ENCODE measurements at places on chromosomes 11 and 22.

DNA sequence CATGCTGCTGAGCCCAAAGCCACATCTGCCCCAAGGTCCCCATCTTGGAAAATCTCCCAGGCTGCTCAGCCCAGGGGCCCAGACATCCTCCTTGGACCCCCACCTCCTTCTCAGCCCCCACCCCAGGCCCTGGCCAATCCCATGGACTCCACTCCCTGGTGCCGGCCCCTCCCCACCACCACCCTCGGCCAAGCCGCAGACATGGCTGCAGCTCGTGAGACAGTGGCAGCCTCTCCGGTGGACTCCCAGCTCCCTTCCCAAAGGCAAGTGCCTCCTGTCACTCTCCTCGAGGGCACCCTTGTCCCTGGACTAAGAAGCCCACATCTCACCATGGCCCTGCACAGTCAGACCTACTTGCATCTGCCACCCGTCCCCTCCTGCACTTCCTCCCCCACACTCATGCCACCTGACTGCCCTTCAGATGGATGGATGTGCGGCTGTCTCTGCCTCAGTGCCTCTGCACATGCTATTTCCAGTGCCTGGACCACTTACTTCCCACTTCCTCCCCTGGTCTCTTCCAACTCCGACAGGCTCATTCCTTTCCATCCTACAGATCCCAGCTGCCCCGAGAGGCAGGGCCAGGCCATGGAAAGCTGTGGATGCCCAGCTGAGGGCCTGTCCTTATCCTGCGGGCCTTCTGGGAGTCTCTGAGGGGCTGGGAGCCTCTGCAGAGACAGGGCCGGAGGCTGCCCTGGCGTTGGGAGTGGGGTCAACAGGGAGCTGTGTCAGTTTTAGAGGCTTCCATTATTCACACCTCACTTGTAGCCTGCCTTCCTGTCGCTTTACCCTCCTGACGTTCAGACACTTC is 25.5 kb upstream of the RFPL3 start:
- DNase-seq = no peak

- DNase-seq = no peak
Observed at GRCh38 chr11:42012271-42012670, 552.8 kb upstream of the LRRC4C start.

DNA sequence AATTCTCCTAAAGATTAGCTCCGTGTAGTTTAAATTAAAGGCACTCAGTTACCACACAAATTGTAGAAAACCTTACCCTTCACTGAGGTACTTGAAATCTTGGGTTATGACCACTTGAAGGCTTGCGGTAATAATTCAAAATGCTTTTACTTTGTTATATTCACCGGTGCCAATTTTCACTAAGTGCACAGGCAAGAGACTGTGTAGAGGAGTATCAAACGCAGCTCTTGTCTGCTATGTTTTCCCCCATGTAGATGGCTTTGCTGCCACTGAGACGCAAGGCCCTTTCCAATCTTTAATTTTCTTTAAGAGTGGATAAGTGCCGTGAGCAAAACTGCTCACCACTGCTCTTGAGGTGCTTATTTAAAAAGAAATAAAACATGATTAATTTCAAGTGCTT is 155.8 kb downstream of the CADM1 start:
- no peak for DNase-seq

- DNase-seq = no peak
Observed at GRCh38 chr11:112016765-112017376, 8.3 kb upstream of the DLAT start.

- no peak for DNase-seq
Observed at GRCh38 chr11:31921081-31921480, 110.0 kb upstream of the PAX6 start.

- no peak for DNase-seq
Observed at GRCh38 chr11:66497206-66497605, 13.2 kb upstream of the BBS1 start.

DNA sequence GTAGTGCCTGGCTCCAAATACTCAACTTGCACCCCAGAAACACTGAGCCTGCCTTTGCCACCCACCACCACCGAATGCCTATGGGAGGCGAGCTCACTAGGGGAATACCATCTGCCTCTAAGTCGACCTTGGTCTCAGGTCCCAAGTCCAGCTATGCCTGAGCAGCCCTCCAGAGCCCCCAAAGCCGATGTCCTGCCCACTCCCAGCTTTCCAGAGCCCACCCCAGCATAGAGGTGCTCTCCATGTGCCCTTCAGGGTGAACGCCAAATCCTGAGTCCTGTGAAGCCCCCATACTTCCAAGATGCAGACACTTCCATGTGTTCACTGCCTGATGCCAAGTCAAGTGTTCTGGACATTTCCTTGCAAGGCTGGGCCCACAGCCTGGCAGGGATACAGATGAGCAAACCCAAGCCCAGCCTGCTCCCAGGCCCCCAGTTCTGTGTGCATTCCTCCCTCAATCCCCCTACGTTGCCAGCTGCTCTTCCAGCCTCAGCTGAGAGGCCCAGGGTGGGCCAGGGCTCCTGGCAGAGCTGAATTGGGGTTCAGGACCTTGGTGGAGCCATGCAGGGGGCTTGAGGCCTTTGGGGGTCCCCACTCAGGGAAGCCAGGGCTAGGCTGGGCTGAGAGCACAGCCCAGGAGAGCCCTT is 2.6 kb upstream of the KMT5B start:
- no peak for DNase-seq

- no peak for DNase-seq
Observed at GRCh38 chr11:64788321-64789215, 10.2 kb upstream of the SF1 start.

DNA sequence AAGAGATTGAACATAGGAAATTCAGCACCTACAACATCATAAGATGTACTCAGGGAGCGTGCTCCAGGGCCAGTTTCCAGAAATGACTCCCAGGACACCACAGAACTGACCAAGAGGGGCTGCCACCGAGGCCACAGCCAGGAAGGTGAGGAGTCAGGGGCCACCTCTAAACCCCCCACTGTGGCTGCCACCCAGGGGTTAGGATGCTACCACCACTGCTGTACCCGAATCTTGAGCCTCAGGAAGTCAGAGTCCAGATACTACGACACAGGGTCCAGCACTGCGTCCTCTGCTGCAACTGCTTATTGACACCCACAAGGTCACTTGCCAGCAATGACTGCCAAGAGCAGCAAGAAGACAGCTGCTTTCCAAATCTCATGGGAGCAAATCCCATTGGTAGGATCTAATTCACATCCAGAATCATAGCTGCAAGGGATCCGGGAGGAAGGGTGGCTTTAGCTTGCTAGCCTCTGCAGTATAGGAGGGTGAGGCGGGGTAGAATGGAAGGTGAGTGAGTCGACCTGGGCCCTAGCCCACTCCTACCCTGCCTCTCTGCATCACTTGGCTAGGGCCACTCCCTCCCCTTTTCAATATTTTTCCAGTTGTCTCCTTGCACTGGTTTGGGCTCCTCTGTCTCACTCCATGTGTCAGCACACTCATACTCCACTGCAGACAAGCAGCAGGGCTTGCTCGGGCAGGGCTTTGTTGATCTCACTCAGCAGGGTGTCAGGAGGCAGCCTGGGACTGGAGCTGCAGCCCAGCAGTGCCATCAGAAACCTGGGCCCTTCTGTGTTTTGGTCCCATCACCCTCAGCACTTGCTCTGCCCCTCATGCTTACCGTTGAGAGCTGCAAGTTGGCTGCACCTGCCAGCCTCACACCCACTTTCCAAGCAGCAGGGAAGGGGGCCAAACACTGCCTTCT is 18.1 kb upstream of the CYTH4 start:
- DNase-seq = no peak

- DNase-seq = no peak
Observed at GRCh38 chr11:64654958-64655541, 64.0 kb downstream of the SLC22A12 start.

DNA sequence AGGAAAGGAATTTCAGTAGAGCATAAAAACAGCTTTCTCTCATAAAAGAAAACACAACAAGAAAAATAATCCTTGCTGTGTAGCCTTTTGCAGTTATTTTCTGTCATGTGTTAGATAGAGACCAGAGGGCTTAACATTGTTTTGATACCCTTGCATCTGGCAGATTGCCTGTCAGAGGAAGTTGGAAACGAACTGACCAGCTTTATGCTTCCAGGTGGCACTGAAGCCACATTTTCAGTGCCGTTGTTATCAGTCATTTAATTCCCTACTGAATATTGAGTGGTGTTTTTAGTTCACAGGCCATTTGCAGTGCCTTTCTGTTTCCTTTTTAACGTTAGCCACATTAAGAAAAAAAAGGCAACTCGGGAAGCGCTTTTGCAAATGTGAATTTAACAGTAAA is 21.5 kb upstream of the RAG2 start:
- DNase-seq = no peak

DNA sequence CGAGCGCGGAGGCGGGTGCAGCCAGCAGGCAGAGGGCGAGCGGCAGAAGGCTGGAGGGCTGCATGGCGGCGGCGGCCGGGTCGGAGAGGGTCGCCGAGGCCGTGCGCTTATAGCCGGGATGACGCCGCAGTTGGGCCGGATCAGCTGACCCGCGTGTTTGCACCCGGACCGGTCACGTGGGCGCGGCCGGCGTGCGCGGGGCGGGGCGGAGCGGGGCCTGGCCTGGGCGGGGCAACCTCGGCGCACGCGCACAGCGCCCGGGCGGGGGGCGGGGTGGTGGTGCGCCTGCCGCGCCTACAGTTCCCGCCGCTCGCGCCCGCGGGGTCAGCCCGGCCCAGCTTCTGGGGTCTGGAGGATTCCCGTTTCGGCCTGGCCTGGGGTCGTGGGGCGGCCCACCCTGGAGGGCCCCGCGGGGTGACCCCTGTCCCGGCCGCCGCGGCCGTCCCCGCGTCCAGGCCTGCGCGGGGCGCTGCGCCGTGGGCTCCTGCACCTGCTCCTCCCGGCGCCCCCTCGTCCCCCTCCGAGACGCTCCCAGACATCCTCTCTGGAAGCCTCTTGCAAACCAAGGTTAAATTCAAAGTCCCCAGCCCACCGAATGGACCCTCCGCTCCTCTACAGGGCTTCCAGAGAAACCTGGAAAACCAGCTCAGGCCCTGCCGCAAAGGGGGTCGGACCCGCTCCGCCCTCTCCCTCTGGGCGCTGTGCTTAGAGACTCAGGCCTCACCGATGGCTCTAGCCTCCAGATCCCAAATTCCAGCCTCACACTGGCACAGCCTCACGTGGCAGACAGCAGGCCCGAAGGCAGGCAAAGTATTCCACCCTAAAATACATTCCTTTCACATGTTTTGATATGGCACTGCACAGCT is at the start of gene CTSD:
CTSD (minus strand) TSS at position 132 of the 866 bp plus-strand sequence; CDS start at position 64, 68 bp downstream.
- DNase-seq = peak; percentile 91

DNA sequence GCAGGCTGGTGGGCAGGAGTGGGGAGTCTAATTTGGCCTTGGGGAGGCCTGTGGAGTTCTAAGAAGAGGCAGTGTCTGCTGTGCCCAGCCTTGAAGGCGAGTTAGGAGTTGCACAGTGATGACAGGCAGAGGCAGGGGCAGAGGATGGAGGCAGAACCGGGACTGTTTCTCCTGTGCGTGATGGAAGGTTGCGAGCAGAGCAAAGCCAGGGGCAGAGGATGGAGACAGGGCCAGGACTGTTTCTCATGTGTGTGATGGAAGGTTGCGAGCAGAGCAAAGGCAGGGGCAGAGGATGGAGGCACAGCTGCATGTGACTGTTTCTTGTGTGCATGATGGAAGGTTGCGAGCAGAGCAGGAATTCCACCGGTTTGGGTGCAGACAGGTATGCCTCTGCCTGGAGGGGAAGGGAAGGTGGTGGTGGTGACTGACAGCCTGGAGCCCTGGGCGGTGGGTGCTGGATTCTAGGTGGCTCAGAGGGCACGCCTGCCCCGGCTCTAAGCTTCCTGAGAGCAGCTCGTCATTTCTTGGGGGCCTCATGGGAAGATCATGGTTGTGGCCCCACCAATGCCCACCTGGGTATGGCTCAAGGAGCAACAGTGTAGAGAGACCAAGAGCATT is 8.7 kb downstream of the B4GALNT4 start:
- DNase-seq = no peak

- no peak for DNase-seq
Observed at GRCh38 chr11:75851203-75851602, 36.2 kb downstream of the UVRAG start.

DNA sequence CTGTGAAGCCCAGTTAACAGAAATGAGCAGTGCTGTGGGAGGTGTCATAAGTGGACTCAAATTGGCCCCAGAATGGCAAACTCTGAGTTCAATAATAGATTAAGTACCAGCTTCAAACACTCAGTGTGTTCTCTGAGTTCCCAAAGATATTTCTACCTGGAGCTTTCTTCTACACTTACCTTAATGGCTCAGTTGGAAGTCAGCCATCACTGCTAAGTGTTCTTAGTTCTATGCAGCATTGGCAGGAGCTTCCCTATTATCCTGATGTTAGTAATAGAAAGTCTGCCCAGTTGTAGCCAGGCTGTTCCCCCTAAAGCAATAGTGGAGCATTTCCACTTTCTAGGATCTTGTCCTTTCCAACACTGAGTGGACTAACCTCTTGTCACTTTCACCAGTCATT is 9.7 kb upstream of the PIK3IP1 start:
- DNase-seq = no peak

GRCh38 chr22:37638391-37639069 is 939 bp upstream of the SH3BP1 start:
- peak; percentile 48 for DNase-seq

DNA sequence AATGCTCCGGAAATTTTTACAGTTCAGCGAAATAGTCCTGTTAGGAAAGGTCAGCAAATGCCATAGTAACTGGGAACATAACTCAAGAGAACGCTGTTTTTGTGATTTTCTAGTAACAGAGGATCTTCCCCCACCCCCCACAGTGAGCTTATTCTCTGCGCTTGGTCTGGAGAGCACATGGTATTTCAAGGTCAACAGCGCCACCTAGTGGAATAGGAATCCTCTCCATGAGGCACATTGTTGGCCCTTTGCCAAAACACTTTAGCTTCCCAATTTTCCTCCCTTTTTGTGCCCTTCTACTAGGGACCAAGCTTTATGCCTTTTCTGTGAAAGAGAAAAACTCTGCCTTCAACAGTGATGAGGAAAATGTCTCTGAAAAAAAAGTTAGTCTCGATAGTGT is 13.2 kb upstream of the OR4C12 start:
- DNase-seq = peak; percentile 56

DNA sequence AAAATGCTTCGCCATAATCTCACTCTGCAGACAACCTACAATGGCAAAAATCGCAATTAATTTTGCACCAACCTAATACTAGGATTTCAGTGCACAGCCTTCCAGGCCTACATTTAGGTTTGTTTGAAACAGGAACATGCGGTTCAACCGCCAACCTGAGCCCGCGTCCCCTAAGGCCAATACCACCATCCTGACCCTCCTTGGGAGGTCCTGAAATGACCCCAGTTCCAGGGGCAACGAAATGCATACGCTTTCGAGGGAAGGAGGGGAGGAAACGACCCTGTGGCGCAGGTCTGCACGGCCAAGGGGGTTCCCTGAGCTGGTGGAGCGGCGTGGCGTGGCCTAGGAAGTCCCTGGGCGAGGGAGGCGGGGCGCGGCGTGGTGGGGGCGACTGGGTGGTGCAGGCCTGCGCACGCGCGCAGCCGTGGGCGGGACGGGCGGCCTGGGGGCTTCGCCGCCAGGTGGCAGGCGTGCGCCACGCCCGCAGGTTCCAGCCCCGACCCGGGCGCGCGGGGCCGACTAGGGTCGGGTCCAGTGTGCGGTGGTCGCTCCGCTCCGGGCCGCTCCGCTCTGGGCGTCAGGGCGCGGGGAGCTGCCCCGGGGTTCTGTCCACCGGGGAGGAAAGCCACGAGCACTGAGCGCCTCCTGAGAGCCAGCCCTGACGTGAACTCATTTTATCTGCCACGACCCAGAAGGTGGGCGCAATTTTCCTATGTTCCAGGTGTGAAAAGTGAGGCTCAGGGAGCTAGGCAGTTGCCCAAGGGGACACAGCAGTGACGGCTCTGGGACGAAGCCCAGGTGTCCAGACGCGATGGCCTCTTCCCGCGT is 94.1 kb downstream of the SWAP70 start:
- peak; percentile 96 for DNase-seq

GRCh38 chr11:73969091-73969490 is 13.6 kb downstream of the UCP2 start:
- no peak for DNase-seq

GRCh38 chr11:71252269-71252769 is at the start of gene SHANK2:
Gene SHANK2 (minus strand): TSS chr11:71252577. CDS start chr11:71147326, 105,251 bp downstream.
- no peak for DNase-seq
